ENCODE measurements at places on chromosomes 1 and 21.

DNA sequence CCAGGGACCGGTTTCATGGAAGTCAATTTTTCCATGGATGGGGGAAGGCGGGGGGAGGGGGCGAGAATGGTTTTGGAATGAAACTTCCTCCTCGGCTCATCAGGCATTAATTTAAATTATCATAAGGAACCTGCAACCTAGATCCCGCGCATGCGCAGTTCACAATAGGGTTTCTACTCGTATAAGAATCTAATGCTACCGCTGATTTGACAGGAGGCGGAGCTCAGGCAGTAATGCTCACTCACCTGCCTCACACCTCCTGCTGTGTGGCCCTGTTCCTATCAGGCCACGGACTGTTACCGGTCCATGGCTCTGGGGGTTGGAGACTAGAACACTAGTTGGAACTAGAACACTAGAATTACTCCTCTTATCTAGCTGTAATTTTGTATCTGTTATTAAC lies 38.0 kb downstream of the PRRX1 start:
- DNase-seq = no peak

DNA sequence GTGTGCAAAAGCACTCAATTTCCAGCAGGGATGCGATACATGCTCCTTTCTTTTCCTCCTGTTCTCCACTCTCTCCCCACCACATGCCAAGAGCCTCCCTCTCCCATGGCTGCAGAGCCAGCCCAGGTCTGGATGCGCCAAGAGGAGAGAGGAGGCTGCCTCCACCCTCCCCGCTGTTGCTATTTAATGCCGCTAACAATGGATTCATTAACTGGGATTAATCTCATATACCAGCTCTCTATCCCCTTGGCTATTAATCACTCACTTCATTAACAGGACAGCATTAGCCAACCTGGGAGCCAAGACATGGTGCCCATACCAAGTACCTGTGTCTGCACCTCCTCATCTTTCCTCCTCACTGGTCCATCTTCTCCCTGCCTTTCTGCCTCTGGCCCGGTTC lies 49.1 kb upstream of the SCMH1 start:
- DNase-seq = no peak

DNA sequence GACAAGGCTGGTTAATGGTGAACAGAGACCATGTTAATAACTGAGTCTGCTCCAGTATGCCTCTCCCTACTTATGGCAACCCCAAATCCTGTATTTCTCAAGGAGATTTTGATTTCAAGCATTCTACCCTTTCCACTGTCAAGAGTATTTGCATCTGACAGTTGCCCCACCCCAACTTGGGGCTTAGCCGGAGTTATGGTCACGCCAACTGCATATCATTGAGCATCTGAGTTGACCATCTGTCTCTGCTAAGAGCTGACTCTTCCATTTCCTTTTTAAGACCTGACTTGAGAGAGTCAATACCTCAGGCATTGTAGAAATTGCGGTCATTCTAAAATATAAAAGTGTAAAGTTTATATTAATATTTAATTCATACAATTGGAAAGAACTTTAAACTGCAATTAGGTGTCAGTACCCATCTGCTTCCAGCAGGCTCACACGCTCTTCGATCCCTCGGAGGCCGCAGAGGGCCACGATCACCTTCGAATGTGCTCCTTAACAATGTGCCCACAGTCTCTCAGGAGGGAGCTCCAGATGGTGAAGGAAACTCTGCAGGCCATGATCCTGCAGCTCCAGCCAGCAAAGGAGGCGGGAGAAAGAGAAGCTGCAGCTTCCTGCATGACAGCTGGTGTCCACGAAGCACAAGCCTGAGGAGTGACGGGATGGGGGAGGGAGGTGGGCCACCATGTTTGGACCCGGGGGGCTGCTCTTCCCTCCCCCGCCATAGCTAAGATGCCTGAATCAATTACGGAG lies 409.8 kb downstream of the DISC1 start:
- DNase-seq = no peak

DNA sequence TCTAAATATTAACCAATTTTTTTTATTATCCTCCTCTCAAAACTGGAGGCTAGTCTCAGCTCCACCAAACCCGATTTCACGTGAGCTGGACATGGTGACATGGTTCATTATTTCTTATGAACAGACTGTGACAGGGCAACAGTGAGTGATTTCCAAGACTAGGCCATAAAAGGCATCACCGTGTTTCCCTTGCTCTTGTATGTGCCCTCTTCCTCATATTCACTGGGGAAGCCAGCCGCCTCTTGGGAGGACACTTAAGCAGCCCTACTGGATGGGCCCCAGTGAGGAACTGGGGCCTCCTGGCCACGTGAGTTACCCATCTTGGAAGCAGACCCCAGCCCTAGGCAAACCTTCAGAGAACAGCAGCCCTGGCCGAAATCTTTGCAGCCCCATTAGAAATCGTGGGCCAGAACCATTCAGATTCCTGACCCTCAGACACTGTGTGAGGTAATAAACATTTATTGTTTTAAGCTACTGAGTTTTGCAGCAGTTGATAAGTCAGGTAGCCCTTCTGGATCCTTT lies 105.0 kb downstream of the GALNT2 start:
- DNase-seq = no peak

DNA sequence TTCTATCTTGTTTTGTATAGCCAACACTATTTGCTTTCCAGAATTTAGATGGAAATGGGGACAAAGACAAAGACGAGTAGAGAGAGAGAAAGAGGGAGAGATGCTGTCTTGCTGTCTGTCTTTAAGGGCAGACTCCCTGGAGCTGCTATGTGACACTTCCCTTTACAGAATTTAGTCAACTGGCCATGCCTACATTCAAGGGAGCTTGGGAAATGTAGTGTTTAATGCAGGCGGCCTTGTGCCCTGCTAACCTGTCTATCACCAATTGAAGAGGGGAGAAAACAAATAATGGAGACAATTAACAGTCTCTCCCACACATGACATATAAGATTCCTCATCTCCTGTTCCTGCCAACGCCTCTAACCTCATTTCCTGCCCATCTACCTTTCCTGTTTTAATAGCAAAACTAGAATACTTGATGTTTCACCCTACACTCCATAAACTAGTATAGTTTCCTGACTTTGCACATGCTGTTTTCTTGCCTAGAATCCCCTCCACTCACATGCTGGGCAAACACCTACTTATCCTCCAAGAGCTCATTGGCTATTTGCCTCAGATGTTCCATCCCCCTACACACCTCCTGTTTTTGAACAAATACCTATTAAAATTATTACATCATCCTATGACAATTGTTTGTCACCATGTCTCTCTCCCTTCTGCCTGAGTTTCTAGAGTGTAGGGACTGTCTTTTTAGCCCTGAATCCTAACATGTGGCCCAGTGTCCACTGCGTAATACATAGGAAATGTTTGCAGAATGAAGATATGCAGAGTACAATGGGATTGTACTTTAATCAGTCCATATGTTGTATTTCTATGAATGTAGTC lies 117.2 kb downstream of the SLC25A24 start:
- no peak for DNase-seq

DNA sequence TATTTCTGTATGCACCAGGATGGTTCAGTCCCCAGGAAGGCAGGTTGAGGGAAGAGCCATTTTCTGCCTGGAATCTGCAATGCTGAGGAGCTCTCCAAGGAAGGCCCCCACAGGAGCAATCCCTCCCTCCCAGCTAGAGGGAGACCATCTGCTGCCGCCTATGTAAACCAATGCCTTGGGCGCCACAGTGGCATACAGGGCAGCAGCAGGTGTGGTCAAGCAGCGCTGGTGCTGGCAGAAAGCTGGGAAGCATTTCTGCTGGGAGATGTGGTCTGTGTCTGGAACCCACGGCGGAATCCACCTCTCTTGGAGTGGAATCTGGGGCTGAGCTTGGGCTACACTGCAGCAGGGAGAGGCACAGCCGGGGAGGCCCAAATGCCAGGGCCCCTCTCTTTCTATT lies 283.3 kb downstream of the RRAGC start:
- no peak for DNase-seq

- no peak for DNase-seq
Measured at GRCh38 chr21:41403331-41403730, 22.7 kb upstream of the MX1 start.

DNA sequence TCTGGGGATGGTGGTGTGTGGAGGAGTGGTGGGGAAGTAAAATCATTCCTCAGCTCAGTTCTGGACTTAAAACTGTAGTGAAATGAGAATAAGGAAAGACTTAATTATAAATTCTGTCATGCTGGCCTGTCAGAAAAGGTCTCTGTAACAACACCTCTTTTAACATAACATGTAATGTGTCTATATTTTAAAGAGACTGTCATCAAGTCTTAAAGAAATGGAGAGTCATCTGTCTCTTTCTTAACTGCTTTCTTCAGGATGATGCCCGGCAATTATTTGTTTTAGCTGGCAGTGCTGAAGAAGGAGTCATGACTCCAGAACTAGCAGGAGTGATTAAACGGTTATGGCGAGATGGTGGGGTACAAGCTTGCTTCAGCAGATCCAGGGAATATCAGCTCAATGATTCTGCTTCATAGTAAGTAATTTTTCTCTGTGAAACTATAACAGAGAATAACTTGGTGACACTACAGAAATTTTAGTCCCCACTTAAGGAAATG lies 30.6 kb downstream of the GNAI3 start:
- no peak for DNase-seq

DNA sequence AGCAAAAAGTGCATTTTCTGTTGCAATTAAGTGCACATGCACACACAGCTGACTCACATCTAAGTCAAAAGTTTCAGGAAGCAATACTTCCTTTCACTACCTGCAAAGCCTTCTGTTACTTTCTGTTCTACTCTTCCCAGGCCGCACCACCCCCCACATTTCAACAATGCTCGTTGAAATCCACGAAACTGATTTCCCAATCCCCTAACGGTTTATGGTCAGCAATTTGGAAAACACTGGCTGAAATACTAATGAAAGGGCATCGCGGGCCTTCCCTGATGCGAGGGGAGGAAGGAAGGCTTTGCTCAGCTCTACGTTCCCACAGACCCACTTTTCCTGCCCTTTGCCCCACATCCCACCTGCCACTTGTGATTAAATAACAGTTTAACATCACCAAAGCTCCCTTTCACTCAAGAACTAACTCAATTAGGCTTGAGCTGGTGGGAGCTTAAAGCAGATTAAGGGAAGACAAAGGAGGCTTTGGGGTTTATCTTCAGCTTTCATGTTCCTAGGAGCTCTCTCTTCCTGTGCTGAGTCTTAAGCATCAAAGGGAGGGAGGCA lies 243.2 kb upstream of the RAB4A start:
- no peak for DNase-seq

DNA sequence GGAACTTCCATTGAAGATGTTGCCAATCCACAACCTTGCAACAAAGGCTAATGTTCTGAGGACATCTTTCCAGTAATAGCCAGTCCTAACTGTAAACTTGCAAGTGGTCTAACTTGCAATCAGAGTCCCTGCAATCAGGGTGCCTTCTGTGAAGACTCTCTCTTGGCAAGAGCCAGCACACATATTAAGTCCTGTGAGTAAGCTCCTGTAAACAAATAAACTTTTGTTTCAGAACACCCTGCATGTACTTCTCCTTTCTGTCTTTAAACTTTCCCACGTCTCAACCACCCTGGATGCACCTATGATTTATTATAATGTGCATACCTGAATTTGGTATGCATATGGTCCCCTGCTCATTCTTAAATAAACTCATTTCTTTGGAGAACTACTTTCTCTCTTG lies 9.1 kb downstream of the GBP7 start:
- DNase-seq = no peak

DNA sequence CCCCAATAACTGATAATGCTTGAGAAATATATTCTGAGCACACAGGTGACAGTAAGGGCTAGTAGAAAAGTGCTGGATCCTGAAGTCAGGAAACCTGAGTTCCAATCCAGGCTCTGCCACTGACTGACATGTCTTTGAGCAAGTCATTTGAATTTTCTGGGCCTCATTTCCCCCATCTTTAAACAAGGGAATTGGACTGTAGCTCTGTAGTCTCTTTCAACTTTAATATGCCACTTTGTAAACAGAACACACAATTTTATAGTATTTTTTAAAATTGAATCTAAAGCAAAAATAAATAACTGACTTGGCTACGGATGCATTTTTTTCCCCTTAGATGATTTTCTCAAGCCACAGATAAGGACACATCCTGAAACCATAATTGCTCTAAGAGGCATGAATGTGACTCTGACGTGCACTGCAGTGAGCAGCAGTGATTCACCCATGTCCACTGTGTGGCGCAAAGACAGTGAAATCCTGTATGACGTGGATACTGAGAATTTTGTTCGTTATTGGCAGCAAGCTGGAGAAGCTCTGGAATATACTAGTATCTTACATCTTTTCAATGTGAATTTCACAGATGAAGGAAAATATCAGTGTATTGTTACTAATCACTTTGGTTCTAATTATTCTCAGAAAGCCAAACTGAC lies 37.0 kb downstream of the LRIG2 start:
- no peak for DNase-seq

DNA sequence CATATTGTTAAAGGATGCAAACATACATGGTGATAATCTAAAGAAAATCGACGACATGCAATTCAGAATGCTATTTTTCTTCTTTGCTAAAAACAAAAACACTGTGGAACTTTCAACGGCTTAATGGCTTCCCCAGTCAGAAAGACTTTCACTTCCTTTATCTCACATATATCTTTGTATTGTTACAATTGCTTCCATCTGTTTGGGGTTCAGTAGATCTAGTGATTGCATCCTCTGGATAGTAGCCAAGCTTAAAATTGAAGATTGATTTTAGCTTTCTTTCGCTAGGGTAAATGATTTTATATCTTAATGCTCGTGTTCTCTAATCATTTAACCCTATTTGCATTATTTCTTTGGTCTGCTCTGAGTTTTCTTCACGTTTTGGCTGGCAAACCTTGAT lies 31.8 kb upstream of the ADAMTS1 start:
- no peak for DNase-seq

GRCh38 chr1:98323906-98324358 lies 337.6 kb upstream of the SNX7 start:
- no peak for DNase-seq

DNA sequence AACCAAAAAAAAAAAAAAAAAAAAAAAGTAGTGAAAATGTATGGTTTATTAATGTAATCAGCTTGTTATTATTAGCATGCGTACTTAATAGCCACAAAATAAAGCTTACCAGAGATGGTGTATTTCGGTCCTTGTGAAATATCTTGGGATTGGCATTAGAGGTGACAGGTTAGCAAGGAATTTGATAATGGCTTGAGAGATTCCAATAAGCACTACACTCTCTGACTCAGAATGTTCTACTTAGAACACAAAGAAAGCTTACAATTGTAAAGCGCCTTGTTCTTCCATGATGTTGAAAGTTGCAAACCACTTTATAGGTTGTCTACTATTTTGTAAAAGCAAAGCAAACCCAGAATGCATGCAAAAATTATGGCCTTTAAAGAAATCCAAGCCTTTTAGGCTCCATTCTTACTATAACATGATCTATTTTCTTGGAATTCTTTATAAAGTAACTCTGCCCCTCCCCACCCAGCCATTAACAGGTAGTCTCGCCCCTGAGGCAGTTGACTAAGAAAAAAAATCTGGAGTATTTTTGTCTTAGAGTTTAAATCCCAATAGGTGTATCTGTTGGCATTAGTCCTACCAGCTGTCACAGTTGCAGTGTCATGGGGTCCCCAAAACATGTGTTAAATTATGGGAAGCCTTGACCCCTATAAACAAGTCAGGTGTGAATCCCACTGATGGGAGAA lies 129.2 kb downstream of the DHRS3 start:
- no peak for DNase-seq
